ENCODE measurements at places on chromosomes 3 and 15.

DNA sequence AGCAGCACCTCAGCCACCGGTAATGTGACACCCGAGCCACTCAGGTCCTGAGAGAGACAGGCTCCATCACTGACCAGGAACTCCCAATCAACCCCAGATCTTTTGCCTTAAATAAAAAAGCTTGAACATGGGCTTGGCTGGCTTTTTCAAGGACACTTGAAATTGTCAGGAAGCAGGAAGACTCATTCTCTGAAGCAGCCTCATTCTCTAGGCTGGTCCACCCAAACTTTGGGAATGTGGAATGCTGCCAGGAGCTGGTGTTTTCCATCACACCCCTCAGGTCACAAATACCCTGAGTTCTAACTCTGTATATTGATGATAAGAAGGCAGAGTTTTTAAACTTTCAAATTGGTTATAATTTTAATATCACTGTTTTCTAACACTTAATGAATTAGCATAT lies 17.0 kb downstream of the CXCR6 start:
- DNase-seq = no peak

- no peak for DNase-seq
Measured at GRCh38 chr3:15501126-15501525, 20.4 kb downstream of the COLQ start.

DNA sequence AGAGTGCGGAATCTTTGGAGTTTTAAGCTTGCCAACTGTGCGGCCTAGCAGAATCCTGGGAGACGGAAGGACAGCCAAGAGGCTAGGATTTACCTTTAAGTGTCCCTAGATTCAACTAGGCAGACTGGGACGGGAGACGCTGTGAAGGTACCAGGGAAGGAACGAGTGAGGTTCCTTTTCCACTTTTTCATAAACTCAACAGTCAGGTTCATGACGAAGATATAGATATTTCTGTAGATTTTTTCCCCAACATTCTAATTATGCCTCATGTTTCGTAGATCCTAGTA lies 564 bp upstream of the GABPB1 start:
- DNase-seq = no peak

GRCh38 chr3:176919836-176920765 lies 277.2 kb downstream of the TBL1XR1 start:
- no peak for DNase-seq

- no peak for DNase-seq
Measured at GRCh38 chr3:61978460-61979419, 394.6 kb downstream of the FEZF2 start.

GRCh38 chr3:52689151-52689550 lies 3.3 kb downstream of the GNL3 start:
- DNase-seq = no peak

DNA sequence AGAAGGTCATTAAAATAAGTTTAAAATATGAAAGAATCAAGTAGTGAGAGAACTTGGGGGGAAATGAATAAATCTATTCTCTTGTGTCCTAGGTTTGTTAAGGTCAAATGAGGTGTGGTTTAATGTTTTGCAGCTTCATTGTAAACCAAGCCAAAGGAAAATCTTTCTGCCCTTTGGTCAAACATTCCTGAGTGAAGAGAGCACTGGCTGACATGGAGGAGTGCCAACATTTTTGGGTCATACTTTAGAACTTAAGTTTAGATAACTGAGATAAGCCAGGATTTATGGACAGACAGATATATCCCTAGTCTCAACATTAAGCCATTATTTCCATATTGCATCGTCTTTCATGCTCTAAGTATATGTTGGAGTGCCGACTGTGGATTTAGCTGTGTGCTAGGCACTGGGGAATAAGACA lies 66.4 kb downstream of the PTPRG start:
- no peak for DNase-seq

GRCh38 chr15:68278595-68279405 lies 1.3 kb downstream of the FEM1B start:
- no peak for DNase-seq

- no peak for DNase-seq
Measured at GRCh38 chr3:160698599-160699195, 21.7 kb downstream of the ARL14 start.

GRCh38 chr3:36196058-36196457 lies 184.2 kb upstream of the STAC start:
- no peak for DNase-seq

- no peak for DNase-seq
Measured at GRCh38 chr3:112786002-112786590, 60.6 kb downstream of the CD200R1L start.

DNA sequence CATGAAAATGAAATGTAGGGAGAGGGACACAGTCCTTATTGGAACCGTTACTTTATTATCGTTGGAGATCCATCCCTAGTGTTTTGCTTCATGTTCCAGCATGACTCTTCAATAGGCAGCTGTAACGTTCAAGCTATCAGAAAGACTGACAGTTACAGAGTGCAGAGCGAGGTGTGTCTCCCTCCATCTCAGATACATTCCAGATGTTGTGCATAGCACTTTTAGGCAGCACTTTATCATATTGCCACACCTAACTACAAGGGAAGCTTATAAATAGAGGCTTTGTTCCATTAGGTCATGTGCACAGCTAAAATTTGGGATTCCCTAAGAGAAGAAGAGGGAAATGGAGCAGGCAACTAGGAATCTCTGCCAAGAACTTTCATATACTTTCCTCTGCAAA lies 1009.6 kb downstream of the ROBO2 start:
- DNase-seq = no peak

DNA sequence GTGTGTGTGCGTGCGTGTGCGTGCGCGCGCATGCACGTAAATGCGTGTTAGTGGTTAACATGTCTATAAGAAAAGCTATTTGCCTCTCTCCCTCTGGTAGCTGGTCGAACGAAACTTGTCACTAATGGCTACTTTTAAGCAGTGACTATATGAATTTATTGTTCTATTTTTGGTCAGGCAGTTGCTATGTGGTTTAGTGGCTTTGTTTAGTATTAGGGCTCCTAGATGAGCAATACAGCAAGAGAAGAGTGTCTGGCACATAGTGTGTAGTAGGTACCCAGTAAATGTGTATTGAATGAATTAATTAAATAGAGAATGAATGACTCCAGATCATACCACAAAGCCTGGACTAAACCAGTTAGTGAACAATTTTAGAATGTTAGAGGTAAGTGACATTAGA lies 171.6 kb downstream of the PPM1L start:
- no peak for DNase-seq

Measured in WTC11 (cell line).